ENCODE measurements at places on chromosomes 1 and 21. TPM values are rescaled to one million over a fixed set of nuclear protein-coding genes. Genes with fewer than 3 reads are reported as not detected.

TRIM63 gene
- 0.53 TPM for total RNA-seq

DNA sequence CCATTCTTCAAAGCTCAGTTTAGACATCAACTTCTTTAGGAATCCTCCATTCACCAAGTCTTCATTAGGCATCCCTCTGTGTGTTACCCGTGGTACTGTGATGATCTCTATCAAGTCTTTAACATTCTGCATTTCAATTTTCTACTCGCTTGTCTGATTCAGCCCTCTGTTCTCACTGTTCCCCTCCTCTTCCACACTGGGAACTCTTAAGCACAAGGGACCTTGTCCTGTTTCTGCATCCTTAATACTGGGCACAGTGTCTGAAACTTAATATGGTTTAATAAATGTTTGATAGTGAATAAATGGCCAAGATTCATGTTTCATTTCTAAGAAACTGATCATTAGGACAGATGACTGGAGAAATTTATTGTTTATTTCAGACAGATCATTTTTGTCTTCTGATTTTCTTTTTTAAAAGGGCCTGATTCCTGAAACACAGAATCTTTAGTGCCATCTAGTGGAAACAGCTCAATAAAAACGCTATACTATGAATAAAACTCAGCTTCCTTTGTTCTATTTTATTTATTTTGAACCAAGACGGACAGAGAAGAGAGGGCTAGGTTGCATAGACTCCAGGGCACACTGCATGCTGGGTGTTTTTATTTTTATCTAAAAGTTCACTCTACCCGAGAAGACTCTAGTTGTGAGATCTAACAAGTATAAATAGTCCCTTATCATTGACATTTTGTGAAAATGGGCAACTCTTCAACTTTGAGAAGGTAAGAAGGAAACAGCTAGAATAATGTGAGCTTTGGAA is 7.0 kb upstream of the TRIM45 start:
- no peak for DNase-seq

- no peak for DNase-seq
These were observed 35.3 kb upstream of the NGF start for GRCh38 chr1:115373305-115373704.

GRCh38 chr1:89836252-89837035 is 15.6 kb downstream of the LRRC8D start:
- no peak for DNase-seq

GRCh38 chr1:2344121-2344681 is 47.2 kb downstream of the MORN1 start:
- DNase-seq, result peak; percentile 49

DNA sequence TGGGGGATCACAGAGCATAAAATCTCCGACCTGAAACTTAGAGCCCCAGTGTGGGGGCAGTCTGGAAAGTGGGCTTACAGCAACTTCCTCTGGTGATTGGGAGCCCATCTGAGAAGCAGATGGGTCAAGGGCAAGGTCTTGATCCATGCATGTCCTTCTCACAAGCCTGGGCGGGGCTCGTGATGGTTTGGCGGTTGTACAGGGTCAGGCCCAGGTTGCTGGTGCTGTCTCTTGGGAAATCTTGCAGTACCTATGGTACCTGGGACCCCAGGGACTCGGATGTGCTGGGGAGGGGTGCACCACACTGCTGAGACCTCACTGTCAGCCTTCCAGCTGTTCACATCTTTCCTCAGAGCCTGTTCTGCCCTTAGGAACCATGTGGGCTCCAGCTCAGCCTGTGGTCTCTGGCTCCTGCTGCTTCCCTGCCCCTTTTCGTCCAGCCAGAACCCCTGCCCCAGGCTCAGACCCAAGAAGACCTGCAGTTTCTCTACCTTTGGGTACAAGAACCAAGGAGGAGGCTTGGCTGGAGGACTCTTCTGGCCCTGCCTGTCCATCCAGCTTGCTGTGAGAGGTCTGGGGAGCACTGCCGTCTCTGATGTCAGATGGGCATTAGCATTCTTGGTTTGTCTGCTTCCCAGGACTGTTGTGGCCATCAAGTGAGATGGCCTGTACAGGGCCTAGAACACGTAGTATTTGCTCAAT is 24.5 kb downstream of the WNT4 start:
- DNase-seq, result no peak

All from lower lobe of right lung (tissue), 2 donors.